ENCODE measurements at places on chromosomes 1 and 21.

GRCh38 chr21:42799948-42800347 lies 79.4 kb downstream of the WDR4 start:
- DNase-seq: no peak

- DNase-seq: no peak
Observed at GRCh38 chr1:243818978-243819377, 31.1 kb downstream of the AKT3 start.

DNA sequence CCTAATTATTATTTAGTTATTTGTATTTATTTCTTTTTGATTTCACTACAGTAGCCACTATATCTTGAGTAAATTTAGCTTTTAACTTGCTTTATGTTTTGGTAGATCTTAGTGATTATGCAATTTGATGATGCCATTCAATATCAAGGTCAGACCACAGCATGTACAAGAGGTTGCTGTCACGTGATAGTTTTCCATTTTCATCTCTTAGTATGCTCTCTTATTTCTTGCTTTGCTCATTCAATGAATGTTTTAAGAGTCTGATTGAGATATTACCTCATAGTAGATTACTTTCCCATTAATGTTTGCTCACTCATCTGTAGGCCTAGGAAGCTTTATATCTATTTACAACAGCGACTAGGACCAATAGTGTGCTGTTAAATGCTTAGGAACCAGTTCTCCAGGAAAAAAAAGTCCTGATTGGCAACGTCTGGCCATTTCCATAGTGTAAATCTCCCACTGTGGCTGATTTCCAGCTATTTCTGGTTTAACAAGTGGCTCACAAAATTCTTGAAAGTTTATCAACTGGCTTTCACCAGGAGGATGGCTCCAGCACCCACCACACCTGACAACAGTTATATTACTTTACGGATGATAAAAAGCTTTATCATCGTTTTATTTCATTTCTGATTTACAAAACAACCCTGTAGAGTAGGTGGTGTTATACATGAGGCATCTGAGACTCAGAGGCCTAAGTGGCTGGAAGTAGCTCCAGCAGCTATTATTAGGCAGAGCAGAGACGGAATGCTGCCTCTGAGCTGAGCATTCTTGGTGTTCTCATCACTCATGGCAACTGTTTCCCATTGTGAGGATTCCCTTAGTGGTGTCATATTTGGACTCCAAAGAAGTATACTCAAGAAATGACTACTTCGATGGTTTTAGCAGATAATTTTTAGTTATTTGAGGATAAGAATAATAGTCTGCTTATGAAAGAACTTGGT lies 235.2 kb downstream of the DISC1 start:
- DNase-seq: no peak

GRCh38 chr1:68503085-68503484 lies 6.2 kb upstream of the DEPDC1 start:
- no peak for DNase-seq

GRCh38 chr1:214440219-214440965 lies 111.0 kb downstream of the PTPN14 start:
- no peak for DNase-seq

DNA sequence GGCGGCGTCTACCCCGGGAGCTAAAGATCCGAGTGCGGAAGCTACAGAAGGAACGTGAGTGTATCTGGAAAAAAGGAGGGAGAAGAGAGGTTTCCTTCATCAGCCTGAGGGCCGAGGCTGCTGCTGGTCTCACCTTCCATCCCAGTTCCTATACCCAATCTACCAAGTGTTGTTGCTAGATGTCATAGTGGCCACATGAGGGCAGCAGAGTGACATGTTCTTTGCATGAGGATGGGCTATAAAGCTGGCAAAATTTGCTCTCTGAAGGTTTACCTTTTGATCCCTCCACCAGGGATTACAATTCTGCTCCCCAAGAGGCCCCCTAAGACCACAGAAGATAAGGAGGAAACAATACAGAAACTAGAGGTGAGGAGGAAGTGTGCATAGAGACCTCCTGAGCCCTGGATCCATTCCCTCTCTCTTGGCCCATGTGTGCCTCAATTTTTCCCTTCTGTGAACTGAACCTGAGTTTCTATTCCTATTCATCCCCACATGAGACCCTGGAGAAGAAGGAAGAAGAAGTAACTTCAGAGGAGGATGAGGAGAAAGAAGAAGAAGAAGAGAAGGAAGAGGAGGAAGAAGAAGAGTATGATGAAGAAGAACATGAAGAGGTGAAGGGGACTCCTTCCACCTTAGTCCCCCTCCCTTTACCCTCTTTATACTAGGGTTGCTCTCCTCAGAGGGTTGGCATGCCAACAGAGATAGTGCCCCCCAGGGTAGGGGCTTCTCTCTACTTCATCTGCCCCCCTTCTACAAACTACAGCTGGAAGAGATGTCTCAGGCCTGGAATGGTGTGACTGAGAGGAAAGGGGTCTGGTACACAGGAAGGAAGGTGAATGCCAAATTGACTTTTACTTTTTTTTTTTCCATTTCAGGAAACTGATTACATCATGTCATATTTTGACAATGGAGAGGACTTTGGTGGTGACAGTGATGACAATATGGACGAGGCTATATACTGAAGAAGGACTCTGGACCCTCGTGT lies 13.3 kb downstream of the POLR3GL start:
- peak; percentile 66 for DNase-seq

GRCh38 chr1:225848030-225848955 lies 33.9 kb downstream of the TMEM63A start:
- no peak for DNase-seq

DNA sequence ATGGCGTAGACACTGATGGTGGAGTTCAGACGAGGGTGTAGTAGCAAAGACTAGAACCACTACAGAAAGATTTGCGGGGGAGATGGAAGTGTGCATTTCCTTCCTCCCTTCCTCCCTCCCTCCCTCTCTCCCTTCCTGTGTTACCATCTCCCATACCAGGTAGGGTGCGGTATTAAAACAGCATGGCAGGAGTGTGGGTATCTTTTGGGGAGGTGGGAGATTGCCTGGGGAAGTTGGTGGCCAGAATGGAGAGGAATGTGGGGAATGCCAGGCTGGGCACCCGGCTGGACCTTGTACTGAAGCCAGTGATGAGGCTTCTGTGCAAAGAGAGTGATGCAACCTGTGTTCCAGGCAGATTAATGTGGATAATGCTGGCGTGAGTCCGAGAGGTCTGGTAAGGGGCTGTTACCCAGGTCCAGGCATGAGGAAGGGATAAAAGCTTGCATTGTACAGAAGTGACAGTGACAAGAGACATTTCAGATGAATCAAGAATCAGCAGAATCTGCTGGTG lies 30.3 kb upstream of the PPP2R5A start:
- DNase-seq: no peak

DNA sequence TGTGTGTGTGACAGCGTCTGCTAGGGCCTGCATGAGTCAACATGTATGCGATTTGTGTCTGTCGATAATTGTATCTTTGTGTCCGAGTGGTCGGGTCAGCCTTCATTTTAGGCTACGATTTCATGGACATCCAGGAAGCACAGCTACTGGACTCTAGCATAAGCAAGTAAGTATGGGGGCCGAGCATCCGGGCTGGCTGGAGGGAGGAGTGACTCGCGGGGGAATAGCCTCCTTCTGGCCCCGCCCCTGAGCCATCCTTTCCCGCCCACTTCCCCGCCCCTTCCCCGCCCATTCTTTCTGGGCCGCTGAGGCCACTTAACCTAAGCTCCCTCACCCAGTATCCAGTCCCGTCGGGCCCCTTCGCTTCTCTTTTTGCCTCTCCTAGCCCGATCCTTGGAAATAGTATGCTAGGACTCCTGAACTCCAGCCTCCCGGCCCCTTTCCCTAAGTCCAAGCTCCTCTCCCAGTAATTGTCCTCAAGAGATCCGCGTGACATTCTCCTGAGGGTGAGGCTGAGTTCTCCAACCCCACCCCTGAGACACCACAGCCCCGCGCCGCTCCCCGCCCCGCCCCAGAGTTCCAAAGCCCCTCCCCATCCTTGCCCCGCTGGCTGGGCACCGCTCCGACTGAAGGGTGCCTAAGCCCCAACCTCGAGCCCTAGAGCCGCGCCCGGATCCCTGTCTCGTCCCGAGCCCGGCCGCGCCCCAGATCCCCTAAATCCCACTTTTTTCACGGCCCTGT lies 1.2 kb downstream of the MAP3K6 start:
- peak; percentile 67 for DNase-seq

DNA sequence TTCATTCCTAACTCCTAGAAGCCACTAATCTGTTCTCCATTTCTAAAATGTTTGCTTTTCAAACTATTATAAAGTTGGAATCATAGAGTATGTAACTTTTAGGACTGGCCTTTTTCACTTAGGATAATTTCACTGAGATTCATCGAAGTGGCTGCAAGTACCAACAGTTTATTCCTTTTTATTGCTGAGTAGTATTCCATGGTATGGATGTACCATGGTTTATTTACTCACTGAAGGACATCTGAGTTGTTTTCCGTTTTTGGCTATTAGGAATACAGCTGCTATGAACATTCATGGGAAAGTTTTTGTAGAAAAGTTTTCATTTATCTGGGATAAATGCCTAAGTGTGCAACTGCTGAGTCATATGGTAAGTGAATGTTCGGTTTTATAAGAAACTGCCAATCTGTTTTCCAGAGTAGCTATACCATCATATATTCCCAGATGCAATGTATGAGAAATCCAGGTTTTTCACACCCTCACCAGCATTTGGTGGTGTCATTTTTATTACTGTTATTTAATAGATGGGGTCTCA lies 66.3 kb downstream of the SLC27A3 start:
- no peak for DNase-seq

DNA sequence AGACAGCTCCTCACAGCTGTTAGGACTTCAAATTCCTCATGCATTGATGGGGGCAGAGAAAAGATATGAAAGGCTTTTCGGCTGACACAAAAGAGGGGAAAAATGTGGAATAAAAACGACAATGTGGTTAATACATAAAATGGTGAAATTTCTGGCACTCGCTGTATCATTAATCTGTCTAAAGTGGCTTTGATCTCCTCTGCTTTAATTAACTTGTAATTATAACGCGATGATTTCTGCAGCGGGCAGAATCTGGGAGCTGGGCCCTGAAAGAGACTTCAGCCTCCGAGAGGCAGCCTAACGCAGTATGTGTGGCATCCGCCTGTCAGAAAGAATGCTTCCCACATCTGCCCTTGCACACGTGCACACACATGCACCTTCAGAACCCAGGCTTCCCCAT lies 144.1 kb upstream of the IGSF21 start:
- no peak for DNase-seq

GRCh38 chr1:93171549-93172034 lies 8.6 kb downstream of the TMED5 start:
- no peak for DNase-seq
